DMS 273 treated with DMSO at 0.1 percent for 48 hours (cell line): ENCODE measurements at places on chromosomes 5 and 9.

GRCh38 chr9:132597073-132597775 lies 14.8 kb downstream of the BARHL1 start:
- no peak for DNase-seq

- DNase-seq, result no peak
These were observed 715 bp downstream of the FGF10 start for GRCh38 chr5:44388321-44389089.

GRCh38 chr9:92562461-92562967 lies 26.7 kb upstream of the ECM2 start:
- no peak for DNase-seq

DNA sequence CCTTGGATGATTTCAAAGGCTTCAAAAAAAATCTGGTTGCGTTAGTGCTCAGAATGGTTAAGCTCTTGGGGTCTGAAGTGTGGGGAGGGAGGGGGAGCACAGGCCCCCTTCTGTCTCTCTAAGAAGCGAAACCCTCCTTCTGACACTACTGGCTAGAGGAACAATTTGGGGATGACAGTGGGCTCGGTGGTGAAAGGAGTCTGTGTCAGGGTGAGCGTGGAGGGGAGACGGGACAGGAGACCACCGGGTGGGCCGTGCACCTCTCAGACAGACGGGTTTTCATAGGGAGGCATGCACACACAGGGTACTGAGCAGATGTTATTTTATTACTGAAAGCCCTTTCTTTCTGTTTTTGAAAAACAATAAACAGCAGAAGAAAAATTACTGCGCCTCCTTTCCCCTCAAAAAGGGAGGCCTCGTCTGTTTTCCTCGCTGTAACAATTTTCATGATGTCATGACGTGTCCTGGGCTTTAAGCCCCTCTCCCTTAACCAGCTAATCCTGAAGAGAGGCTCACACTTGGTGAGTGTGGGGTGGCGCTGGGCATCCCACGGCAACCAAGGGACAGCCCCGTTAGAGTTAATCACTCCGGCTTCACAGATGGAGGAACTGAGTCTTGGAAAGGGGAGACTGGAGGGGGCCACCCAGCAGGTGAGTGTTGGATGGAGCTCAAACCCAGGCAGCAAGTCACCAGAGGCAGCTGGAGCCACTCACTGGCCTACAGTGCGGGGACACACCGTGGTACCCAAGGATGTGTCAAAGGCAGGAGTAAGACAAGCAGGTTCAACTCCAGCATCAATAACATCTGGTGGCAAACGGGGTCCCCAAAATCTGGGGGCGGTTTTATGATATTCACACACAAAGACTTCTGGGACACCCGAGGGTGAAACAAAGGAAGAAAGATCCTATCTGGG lies 53.4 kb downstream of the PTCH1 start:
- DNase-seq, result no peak

DNA sequence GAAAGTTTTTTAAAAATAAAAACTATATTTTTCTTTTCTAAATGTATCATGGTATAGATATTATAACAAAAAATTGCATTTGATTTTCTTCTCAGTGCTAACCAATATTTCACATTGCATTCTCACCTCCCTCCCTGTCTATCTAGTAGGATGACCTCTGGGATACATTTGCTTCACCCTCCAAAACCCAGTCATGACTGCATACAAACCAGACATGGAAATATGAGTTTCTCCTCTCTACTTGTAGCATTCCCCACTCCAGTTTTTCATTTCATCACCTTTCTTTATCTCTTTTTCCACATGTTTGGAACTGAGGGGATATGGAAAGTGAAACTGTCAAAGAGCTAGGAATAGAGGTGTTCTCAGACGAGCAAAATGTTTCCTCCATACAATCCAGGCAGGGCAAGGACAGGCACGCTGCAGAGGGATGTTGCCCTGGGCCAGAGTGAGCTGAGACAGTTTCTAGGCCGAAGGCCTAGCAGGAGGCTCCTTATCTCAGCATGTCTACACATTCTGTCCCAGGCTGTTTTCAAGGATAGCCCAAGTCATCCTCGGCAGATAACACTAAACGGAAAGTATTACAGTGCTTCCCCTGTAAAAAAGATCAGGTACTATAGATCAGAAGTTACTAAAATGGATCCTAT lies 46.7 kb downstream of the MEF2C start:
- no peak for DNase-seq
